Neural progenitor cell (in vitro differentiated cells): ENCODE measurements at places on chromosomes 7 and 10. TPM values are rescaled to one million over a fixed set of nuclear protein-coding genes. Genes with fewer than 3 reads are reported as not detected.

The SFTPA1 gene
- total RNA-seq, result not detected in 2 replicates

The HTRA1 gene
- total RNA-seq, result 12.2 and 17.0 TPM in 2 replicates

The SERPINE1 gene
- total RNA-seq, result 0.03 TPM in 1 of 2 replicates, not detected in the other

The PGAM2 gene
- total RNA-seq, result 11.2 and 11.3 TPM in 2 replicates

The DBNL gene
- total RNA-seq, result 31.4 and 59.5 TPM in 2 replicates

The CYREN gene
- 26.9 and 52.2 TPM in 2 replicates for total RNA-seq

The GDI2 gene
- total RNA-seq, result 492 and 592 TPM in 2 replicates

The OPN1SW gene
- total RNA-seq, result 0.46 TPM in 1 of 2 replicates, not detected in the other

The ANKRD61 gene
- total RNA-seq, result 0.46 TPM in 1 of 2 replicates, not detected in the other

The CLDN4 gene
- 2.8 TPM in 1 of 2 replicates, not detected in the other for total RNA-seq

The KMT2C gene
- total RNA-seq, result 25.7 and 26.4 TPM in 2 replicates

The GFRA1 gene
- 14.0 and 14.6 TPM in 2 replicates for total RNA-seq

The TBX20 gene
- not detected in 2 replicates for total RNA-seq

The PRSS37 gene
- total RNA-seq, result not detected in 2 replicates

The NPC1L1 gene
- total RNA-seq, result 0.09 TPM in 1 of 2 replicates, not detected in the other

The MRC1 gene
- total RNA-seq, result 0.03 TPM in 1 of 2 replicates, not detected in the other

The ZNF804B gene
- not detected in 2 replicates for total RNA-seq

DNA sequence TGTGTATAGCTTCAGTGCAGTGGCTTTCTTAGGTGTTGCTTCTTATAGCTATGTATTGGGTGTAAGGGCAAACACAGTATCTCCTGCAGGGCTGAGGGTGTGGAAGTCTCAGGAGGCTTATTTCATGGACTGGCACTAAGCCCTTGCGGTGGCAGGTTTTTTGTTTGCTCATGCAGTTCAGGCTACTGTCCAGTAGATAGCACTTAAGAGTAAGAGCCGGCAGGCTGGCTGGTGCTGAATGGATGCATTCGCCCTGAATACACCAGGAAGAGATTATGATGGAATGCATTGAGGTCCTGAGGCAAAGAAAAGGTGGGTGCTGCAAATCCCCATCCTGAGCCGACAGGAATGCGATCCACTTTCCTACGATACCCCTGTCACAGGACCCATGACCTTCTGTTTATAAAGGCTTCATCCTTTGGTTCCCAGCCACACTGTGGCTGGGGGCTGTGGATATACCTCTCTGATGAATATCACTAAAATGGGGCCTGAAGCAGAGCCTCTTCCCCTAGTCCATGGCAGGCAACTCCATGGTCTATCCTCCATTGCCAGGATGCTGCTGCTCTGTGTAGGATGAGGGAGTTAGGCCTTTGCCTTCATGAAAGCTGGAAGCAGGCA, 44.9 kb downstream of the ANXA8 start:
- peak; percentile 87 for DNase-seq

- no peak for DNase-seq
Observed at GRCh38 chr10:110344622-110345021, 39.9 kb upstream of the SMNDC1 start.

GRCh38 chr7:100400656-100401055, 27.4 kb downstream of the PILRA start:
- DNase-seq, result peak; percentile 69

GRCh38 chr7:138449580-138449979, 10.5 kb upstream of the TRIM24 start:
- peak; percentile 36 for DNase-seq

DNA sequence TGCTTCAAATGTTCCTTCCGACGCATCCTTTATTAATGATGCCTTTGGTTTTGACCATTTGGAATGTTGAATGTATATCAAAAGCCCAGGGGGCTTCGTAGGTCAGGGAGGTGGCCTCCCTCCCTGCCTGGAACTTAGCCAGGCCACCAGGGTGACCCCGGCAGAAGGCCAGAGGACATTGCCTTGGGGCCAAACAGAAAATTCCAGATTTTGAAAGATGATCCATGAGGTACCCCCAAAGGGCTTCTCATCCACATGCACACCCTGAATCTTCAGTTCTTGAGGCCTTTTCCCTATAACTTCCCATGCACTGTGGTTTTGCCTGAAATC, 171.7 kb downstream of the ADAM12 start:
- no peak for DNase-seq

GRCh38 chr10:46311501-46311951, 24.7 kb downstream of the ANTXRL start:
- DNase-seq, result no peak

GRCh38 chr10:62354916-62355315, 19.3 kb upstream of the ZNF365 start:
- DNase-seq, result no peak

- DNase-seq, result peak; percentile 11
Observed at GRCh38 chr7:111535142-111535870, 27.0 kb downstream of the IMMP2L start.

GRCh38 chr7:3436112-3436511, 135.1 kb downstream of the SDK1 start:
- no peak for DNase-seq

DNA sequence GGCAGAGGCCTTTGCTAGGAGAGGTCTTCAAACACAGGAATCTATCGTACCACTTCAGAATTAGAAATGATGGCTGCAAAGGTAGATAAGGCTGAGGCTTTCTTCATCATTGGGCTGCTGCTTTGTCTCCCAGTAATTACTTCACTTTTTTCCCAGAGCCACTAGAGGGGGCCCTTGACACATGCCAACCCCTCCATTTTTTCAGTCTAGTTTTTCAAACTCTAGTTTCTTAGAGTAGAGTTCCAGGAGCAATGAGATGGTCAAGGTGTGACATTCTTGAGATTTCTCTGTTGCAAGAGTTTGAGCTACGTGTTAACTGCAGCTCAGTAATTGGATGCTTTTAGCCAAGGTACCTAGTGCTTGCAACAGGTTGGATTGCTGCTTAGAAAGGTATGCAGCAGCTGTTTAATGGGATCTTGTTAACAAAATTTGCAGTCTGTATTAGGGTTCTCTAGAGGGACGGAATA, 33.8 kb upstream of the RBM20 start:
- DNase-seq, result peak; percentile 70

- peak; percentile 32 for DNase-seq
Observed at GRCh38 chr7:115763347-115763746, 267.2 kb downstream of the TFEC start.

DNA sequence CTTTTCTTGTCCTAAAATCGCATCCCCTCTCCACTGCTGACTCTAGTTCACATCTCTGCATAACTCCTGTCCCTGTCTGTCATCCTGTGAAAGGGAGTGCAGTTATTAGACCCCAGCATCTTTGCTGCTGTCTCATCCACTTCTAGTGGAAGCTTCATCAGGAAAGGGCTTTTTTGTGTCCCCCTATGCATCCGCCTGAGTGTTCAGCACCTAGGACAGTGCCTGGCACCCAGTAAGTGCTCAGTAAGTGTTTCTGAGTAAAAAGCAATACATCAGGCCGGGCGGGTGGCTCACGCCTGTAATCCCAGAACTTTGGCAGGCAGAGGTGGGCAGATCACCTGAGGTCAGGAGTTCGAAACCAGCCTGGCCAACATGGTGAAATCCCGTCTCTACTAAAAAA, 211.8 kb upstream of the FOXK1 start:
- DNase-seq, result peak; percentile 38

DNA sequence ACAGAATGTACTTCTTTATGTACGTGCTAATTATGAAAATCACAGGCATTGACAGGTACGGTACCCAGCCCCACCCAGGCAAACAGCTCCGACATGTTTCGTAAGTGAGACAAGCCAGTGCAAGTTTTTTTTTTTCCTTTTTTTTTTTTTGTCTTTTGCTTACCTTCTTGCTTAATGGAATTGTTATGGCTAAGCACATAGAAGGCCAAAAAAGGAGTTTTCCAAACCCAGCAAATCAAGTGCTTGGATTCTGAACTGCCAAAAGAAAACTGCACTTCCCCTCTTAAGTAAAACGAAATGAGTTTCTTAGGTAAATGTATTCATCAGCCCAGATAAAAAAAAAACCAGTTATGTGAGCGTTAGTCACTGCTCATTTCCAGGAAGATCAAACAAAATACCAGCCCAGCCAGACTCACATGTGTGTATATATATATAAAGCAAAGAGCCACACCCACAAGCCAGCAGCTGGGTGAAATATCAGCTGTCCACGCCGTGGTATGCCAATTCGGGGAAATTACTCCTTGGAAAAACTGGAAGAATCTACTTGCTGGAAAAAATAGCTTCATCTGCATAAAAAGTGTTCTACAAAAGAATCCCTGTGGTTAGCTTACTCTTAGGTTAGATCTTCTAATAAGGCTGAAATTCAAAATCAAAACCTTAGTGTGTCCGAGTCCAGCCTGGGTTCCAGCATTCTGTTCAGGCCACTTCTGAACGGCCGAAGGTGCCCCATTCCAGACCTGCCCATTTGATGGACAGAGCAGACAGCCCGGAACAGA, 8.0 kb downstream of the KLF6 start:
- no peak for DNase-seq

DNA sequence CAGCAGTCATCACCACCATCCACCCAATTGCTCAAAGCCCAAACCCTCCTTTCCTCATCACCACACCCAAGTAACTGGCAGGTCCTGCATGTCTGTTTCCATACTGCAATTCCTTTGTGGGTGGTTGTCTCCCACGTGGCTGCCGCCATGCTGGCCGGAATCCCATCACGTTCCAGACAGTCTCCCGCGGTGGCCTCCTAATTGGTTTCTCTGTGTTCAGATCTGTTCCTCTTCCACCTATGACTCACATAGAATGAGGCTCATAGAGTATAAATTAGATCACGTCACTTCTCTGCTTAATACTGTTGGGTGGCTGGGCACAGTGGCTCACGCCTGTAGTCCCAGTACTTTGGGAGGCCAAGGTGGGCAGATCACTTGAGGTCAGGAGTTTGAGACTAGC, 813.0 kb downstream of the TYW1 start:
- no peak for DNase-seq

DNA sequence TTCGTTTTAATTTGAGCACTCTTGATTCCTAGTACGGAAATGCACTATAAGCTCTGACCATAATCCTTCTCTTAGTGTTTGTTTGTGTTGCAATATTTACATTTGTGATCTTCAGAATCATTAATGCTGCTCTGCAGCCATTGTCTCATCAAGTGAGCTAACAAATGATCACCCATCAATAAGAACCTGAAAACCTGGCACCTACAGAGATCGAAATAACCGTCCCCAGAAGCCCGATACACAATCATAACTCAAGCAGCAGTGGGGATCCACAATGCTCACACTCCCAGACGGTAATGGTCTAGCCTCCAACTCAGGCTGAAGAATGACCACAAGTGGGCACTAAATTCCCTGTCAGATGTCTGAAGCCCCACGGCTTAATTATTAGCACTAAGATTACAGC, 156.0 kb upstream of the NFE2L3 start:
- no peak for DNase-seq

- DNase-seq, result no peak
Observed at GRCh38 chr10:30172673-30173072, 113.3 kb upstream of the JCAD start.

- no peak for DNase-seq
Observed at GRCh38 chr7:155769701-155770100, 42.6 kb downstream of the SHH start.

DNA sequence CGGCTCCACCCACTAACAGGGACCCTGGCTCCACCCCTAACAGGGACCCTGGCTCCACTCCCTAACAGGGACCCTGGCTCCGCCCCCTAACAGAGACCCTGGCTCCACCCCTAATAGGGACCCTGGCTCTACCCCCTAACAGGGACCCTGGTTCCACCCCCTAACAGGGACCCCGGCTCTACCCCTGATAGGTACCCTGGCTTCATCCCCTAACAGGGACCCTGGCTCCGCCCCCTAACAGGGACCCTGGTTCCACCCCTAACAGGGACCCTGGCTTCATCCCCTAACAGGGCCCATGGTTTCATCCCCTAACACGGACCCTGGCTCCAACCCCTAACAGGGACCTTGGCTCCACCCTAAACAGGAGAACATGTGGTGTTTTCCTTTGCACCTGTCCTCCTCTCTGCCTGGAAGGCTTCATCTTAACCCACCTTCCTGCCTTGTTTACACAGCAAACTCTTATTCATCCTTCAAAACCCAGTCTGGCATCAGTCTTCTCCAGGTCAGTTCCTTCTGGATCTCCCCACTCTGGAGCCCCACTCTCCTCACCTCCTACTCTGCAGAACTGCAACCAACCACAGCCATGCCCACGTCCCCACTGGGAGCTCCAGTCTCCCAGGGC, 58.0 kb downstream of the CHST15 start:
- no peak for DNase-seq

DNA sequence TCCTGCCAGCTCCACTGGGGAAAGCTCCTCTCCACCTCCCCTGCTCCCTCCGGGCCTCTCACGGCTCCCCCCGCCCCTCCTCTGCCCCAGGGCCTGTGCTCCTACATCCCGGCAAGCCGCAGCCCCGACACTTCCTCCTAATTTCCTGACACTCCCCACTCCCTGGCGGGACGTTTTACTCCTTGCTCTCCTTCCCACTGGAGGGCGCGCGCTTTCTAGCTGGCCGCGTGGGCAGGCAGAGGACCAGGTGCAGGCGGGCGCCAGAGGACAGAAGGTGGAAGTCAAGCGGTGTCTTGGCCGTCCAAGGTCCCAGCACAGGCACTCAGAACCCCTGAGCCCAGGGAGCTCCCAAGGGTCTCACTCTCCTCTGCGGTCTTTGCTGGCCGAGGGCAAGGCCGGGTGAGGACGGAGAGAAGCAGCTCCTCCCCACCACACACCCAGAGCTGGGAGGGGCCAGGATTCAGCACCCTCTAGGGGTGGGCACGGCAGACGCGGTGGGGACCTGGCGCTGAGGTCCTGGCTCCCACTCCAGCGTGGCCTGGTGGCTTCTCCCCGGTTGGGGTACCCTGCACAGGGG, 19.1 kb downstream of the ADAM8 start:
- peak; percentile 70 for DNase-seq

DNA sequence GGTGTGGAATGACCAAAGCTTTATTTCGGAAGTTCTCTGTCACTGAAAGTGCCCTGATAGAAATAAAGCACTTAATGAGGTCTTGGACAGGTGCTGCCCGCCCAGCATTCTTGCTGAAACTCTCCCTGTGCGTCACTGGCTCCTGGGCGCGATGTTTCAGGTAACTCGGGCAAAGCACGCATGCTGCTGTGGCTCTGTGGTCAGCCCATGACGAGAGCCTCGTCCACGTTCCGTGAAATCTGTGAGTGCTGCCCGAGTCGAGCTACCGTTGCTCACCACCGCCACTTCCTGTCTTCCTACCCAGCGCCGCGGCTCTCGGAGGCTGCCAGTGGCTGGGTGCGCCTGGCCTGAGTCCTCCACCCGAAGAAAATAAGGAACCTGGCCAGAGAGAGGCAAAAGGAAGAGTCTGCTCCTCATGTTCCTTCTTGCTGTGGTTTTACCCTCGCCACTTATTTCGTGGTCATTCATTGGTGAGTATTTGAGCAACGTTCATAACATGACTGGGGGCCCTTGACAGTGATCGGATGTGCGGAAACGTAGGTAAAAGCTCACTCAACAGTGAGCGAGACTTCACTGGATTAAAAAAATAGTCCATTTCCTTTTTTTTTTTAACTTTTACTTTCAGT, 95.5 kb downstream of the MAP3K8 start:
- no peak for DNase-seq

DNA sequence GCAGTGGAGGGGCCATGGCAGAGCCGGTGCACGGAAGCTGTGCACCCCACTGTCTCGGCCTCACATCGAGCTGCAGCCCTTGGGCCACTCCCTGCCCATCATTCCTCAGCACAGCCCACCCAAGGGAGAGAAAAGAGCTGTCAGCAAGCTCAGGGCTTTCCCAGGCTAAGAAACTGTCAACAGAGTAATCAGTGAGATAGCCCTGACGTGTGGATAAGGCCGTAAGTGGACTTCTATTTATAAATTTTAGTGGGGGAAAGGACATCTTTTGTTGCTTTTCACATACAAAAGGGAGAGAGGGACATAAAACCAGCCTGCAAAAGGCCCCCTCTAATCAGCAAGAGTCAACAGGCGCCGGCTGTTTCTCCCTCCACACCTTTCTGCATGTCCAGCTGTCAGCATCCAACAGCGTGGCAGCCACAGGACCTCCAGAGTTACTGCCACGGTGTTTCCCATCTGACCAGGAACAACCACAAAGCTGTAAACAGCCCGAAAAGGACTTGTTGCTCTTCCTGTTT, 56.8 kb upstream of the DDC start:
- no peak for DNase-seq
